ENCODE measurements at places on chromosomes 7 and 10.

DNA sequence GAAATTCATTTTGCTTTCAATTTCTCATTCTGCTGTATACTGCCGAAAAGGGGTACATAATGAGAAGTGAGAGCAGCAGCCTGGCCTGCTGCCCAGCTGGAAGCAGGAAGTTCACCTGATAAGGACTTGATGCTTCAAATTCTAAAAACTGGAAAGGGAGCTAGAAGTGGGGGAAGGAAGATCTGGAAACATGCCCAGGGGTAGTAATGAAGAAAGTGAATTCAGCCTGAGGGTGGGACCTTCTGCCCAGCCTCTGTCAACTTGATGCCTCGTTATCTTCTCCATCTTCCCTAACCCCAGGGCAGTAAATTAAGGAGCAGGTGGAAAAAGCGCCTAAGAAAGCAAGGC, 69.4 kb downstream of the ARMH3 start:
- DNase-seq: no peak

- no peak for DNase-seq
Measured at GRCh38 chr7:24328050-24328449, 44.1 kb downstream of the NPY start.

- no peak for DNase-seq
Measured at GRCh38 chr10:1256432-1256725, 200.2 kb downstream of the WDR37 start.

DNA sequence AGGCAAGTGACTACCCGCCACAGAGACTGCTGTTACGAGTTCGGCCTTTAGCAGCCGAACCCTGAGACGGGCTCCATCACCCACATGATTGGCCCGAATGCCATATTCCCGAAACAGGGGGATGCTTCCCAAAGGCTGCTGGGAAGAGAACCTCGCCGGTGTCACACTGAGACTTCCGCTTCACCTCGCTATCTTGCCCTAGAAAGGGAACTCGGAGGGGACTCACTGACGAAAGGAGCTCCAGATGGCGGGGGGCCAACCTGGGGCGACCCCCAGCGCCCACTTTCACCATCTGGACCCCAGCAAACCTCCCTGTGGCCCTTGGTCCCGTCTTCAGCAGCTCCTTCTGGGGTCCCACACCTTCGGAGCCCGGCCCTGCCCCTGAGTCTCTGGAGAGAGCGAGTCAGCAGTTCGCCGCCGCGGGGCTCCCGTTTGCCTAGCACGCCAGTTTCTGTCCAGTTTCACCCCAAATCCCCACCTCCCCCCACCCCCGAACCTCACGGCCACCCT, 529 bp downstream of the HPS1 start:
- peak; percentile 62 for DNase-seq

GRCh38 chr7:3912291-3912690, 611.2 kb downstream of the SDK1 start:
- no peak for DNase-seq

DNA sequence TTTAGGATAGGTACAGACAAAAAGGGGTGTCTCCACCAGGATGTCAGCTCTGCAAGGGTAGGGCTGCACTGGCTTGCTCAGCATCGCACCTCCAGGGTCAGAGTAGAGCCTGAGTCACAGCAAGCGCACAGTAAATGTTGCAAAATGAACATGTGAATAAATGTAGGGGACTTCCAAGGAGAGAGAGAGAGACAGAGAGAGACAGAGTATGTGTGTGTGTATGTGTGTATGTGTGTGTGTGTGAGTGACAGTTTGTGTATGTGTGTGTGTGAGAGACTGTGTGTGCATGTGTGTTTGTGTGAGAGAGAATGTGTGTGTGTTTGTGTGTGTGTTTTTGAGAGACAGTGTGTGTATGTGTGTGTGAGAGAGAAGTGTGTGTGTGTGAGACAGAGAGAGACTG, 163.3 kb downstream of the RPS24 start:
- DNase-seq: peak; percentile 83

- no peak for DNase-seq
Measured at GRCh38 chr10:28850784-28851183, 173.5 kb downstream of the BAMBI start.

DNA sequence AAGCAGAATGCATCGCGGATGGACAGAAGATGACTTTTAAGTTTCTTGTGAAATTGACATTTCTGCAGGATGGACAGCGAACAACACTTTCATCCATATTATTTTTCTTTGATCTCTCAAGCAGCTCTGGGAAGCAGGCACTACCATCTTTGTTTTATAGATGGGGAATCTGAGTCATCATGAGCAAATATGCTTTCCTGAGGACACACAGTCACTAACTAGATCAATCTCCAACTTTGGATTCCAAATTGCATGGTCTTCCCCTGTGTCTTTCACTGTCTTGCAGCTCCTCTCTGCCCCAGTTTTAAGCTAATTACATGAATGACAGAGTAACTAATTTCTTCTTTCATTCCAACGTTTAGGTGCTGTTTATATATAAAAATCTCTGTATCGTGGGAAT, 201.5 kb downstream of the ADAM12 start:
- DNase-seq: no peak

DNA sequence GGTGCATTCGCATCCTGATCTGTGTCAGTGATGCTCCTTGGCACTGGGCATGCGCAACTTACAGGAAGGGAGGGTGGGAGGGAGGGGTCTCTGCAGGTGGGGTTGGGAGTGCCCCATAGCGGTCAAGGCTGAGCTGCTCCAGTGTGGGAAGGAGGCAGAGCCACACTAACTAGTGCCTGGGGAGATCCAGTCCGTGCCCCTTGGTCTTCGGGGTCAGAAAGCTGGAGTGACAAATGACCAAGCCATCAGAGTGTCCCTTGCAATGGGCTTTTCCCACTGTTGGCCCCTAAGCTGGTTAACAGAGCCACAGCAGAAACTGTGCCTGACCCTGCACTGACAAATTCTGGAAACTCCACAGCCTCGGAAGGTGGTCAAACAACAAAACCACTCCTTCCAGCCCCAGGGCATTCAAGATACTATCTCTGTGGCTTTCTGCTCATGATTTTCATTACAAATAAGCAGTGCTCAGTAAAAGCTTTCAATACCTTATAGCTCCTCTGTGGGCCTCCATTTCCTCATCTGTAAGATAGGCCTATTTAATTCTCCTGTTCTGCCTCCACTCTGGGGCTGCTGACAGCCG, 138.1 kb upstream of the UNC5B start:
- no peak for DNase-seq

- no peak for DNase-seq
Measured at GRCh38 chr10:111968647-111969046, 214.9 kb downstream of the GPAM start.

DNA sequence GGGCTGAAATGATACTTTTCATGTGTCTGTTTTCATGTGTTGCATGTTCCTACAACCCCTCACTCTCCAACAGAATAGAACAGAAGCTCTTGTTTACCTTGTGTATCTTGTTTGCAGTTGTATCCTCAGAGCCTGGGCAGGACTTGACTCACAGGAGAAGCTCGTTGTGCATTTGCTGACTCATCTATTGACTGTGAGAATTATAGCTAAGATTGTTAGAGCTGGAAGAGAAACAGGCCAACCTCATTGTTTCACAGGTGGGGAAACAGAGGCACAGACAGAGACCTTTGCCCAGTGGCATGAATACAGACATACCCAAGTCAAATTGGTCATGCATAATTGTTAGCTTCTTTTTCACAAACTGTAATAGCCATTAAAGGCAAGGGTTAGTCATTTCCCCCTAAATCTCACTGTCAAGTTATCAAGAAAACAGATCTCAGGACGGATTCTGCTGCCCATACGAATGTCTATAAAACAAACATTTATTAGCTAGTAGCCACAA, 4.6 kb upstream of the TSPAN15 start:
- DNase-seq: peak; percentile 68

DNA sequence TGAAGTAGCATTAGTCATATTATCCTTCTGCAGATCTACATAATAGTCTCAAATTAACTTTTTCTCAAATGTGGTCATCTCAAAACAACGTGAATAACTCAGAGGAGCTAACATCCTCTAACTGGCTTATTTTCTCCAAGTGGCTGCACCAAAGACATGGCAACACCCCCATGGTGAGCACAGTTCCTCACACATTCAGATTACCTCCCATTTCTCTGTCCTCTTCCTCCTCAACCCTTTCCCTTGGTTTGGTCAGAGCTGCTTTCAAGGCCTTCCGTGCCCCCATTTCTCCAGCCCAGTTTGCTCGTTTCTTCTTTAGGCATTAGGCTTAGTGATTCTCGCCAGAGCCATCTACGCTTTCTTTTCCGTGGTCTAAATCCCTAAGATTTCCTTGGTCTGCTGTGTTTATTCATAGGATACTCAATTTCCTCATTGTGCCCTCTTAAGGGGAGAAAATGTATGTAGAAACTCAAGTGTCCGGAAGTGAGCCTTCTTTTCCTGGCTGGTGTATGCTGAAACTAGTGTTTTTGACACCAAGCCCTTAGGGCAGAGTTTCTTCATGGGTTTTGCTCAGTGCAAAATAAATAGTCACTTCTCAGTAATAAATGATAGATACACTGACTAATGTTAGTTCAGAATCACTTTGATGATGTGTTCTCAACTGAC, 2.6 kb downstream of the MET start:
- DNase-seq: no peak

DNA sequence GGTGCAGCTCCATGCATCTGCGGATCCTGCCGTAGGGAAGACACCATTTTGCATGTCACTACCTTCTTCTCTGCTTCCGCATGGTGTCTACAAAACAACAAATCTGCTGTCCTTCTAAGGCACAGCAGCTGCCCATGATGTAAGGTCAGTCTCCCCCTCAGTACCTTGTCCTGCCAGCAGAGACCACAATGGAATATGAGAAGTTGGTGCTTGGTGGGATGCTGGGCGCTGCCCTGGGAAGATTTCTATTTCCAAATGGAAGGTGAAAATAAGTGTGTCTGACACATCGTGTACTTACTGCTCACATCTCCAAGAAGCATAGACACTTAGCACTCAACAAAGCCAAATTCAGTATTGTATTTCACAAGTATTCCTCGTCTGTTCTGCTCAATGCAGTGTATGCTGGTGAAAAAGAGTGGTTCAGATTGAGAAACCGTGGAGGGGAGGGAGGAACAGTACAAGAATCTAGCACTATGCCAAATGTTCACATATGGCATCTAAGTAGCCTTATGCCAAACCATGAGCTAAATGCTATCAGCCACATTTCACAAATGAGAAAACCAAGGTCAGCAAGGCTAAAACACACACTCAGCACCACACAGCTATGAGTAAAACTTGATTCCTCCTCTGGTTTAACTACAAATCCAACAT, 95.0 kb downstream of the GRB10 start:
- DNase-seq: no peak

GRCh38 chr10:17645621-17646345, 1.8 kb downstream of the STAM start:
- no peak for DNase-seq

GRCh38 chr10:6218692-6219493, 16.2 kb downstream of the PFKFB3 start:
- DNase-seq: no peak

GRCh38 chr10:8042721-8043568, 11.5 kb upstream of the GATA3 start:
- DNase-seq: peak; percentile 12

- DNase-seq: no peak
Measured at GRCh38 chr7:43647339-43647672, 64.4 kb downstream of the STK17A start.

- DNase-seq: peak; percentile 15
Measured at GRCh38 chr10:2509081-2509531, 558.2 kb upstream of the PFKP start.

DNA sequence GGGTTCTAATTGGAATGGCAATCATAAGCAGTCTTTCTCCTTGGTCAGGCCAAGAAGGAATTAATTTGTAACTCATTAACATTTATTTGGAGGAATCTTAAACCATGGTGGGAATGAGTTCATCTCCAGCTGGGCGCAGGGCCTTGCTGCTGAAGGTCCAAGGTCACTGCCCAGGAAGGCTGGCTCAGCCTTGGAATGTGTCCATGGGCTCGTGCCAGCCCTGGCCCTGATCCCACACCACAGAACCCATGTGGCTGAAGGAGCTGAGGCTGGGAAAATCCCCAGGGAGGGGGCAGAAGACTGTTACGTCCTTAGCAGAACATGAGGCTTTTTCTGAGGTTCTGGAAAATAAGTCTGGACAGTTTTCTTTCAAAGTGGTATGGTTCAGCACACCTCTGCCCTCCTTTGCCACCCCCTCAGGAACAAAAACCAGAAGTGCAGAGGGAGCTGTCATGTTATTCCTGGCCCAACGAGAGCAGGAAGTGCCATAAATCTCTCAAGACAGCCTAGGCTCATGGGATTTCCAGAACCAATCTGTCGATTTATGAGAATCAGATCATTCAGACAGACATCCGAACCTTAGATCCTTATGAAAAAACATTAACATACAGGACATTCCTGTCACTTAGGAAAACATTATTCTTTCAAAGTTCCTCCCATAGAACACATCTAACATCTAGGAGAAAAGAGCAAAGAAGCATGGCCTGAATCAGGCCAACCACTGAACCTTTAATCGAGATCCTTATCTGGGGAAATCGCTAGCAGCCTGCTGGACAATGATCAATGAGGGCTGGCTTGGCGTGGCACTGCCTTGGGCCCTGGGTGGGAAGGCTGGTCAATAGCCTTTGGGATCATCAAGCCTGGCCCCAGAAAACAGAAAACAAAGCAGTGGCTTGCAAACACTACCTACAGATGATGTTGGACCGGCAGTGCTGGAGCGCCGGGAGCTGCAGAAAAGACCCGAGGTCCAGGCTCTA, 134.3 kb downstream of the TAX1BP1 start:
- DNase-seq: peak; percentile 29

DNA sequence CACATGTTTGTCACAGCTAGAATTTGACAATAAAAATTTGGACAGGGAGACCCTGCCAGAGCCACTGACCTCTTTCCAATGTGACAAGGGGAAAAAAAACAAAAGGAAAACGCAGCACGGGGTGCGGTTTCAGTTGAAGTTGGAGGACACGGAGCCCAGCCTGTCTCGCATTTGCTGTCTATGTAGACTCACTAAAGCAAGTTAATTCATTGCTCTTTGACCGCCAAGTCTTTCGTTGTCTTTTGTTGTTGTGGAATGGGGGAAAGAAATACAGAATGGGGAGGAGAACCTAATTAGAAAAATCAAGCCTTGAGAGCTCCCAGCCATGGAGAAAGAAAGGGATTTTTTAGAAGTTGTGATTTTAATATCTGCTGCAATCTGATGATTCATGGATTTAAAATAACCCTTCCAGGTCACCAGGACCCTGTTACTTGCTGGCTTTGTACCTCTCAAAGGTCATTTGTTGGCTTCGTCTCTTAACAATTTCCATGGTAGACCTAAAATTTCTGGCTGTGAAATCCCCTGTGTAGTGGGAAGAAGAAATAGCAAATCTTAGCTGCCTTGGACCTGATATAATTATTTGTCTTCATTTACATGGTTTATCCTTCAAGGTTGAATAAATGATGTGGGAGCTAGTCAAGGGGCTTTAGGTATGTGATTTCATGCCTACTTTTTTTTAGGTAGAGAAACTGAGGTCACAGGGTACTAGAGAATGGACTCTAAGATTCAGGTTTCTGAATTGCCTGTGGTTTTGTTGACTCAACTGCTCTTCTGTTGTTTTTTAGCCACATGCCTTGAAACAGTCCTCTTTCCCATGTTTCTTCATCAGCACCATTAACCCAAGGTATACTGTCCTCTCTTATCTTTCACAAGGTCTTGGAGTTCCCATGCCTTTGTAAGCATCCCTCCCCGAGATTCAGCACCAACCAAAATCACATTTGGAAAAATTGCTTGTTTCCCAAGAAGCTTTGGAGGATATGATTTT, 78.7 kb downstream of the TCF7L2 start:
- no peak for DNase-seq

- DNase-seq: no peak
Measured at GRCh38 chr10:123422261-123422660, 243.9 kb upstream of the GPR26 start.

- DNase-seq: no peak
Measured at GRCh38 chr10:89144836-89145235, 62.3 kb downstream of the CH25H start.

GRCh38 chr10:26843736-26844135, 17.0 kb downstream of the ABI1 start:
- DNase-seq: no peak
